Spinal cord (tissue), 10 donors: ENCODE measurements at places on chromosomes 5 and 9. TPM values are rescaled to one million over a fixed set of nuclear protein-coding genes. Genes with fewer than 3 reads are reported as not detected.

BTNL8 gene
- 0.11 TPM for total RNA-seq

RIGI gene
- 11.5 TPM for total RNA-seq

ADAMTS6 gene
- 22.0 TPM for total RNA-seq

ANKRD34B gene
- 2.7 TPM for total RNA-seq

PTBP3 gene
- total RNA-seq: 42.7 TPM

PCDHB4 gene
- 4.1 TPM for total RNA-seq

SLC36A1 gene
- total RNA-seq: 14.5 TPM

ERMP1 gene
- total RNA-seq: 43.0 TPM

TCF7 gene
- total RNA-seq: 0.79 TPM

PRSS3 gene
- 3.0 TPM for total RNA-seq

AQP3 gene
- total RNA-seq: 0.50 TPM

ADAMTSL1 gene
- 31.5 TPM for total RNA-seq

DEPDC1B gene
- 6.5 TPM for total RNA-seq
